ENCODE measurements at places on chromosomes 3 and 15.
A peak's percentile ranks its signal among the peaks of the same experiment; 100 is the strongest.

DNA sequence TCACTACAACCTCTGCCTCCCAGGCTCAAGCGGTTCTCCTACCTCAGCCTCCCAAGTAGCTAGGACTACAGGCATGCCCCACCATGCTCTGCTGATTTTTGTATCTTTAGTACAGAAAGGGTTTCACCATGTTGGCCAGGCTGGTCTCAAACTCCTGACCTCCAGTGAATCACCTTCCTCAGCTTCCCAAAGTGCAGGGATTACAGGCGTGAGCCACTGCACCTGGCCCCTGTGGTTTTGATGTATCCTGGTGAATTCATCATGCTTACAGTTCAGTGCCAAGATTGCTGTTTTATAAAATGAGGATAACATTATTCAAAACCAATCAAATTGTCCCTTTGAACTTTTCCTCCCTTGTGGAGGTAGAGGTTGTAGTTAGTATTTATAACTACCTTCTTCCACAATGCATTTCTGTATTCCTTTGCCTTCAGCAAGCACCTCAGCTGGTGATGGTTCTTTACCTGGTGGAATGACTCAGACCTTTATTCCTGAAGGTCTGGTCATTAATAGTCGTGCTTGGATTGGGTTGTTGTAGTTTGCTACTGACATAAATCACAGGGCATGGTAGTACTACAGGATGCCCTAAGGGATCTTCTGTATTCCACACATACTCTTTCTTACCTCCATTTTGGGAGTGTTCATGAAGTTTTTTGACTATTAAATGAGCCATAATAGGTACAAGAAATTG, 76.9 kb downstream of the UBP1 start:
- DNase-seq, result no peak

DNA sequence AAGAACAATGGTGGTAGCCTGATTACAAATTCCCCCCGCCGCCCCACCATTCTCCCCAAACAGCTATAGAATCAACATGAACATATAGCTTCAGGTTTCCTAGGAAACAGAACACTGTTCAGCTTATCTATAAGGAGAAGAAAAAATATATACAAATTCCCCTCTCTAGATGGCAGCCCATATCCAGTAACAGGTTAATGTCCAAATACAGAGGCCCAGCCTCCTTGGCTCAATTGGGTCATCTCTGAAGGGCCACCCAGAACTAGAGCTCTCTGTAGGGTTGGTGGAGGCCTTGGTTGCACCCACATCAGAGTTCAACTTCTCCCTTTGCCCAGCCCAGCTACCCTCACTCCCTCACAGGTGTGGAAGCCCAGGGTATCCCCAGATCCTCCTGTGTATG, 91.5 kb upstream of the ADAMTS17 start:
- no peak for DNase-seq

- peak; percentile 21 for DNase-seq
Measured at GRCh38 chr3:184155644-184156521, 706 bp downstream of the DVL3 start.

- no peak for DNase-seq
Measured at GRCh38 chr15:67091071-67091979, 25.9 kb downstream of the SMAD3 start.

DNA sequence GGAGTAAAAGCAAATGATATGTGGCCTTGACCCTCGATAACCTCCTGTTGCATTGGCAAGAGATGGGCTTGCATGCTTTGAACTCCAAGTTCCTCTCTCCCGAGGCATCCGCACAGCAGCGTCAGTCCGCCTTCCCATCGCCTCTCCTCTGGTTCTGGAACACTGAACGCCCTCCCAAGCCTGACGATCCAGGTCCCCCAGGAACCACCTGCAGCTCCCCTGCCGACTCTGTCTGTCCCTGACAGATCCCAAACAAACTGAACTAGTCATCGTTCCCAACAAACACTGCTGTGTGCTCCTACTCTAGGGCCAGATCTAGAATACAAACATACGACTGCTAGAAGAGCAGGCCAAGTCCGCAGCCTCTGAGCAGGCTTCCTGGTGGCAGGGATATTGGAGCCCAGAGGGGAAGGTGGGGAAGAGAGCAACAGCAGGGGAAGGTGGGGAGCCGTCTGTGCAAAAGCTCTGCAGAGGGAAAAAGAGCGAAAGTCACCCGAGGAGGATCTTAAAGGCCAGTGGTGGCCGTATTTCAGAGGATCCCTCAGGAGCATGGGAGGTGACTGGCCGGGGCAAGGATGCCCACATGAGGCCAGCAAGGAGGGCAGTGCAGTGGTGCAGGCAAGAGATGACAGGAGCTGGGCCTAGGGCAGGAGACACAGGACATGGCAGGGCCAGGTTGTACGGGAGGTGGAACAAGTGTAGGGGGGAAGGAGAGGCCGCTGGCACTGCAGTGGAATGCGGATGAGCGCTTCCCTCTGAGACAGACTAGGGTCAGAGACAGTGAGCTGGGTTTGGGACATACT, 50.8 kb downstream of the PCSK6 start:
- no peak for DNase-seq

GRCh38 chr3:141735176-141735575, 2.9 kb upstream of the RNF7 start:
- DNase-seq, result no peak

DNA sequence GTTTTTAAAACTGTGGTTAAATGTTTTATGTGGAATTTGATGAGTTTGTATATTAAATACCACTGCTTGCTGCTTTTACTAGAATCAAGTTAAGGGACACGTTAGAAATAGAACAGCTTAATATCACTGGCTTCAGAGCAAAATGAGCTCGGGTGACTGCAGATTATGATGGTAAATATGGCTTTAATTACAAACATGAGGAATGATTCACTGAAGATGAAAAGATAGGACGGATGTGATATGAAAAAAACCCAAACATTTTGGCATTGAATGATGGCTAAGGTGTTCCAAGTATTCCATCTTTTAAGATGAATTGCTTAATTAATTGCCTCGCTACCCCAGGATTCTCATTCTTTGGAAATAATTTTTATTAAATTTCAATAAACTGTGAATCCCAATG, 33.7 kb downstream of the SLC24A1 start:
- no peak for DNase-seq

DNA sequence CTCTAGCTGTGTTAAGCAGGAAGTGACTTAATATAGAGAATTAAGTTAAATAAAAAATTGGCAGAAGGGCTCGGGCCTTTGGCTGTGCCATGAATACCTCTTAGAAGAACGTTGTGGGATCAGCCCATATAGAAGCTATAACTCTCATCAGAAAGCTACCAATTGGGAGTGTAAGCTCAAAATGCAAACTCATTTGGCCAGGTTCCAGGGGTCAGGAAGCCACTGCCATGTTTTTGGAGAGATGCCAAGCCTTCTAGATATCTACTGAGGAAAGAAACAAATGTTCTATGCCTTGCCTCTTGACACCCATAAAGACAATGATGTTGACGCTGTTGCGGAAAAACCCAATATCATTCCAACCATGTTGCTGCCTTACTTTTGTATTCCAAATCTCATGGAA, 475.2 kb upstream of the TGFBR2 start:
- DNase-seq, result no peak

DNA sequence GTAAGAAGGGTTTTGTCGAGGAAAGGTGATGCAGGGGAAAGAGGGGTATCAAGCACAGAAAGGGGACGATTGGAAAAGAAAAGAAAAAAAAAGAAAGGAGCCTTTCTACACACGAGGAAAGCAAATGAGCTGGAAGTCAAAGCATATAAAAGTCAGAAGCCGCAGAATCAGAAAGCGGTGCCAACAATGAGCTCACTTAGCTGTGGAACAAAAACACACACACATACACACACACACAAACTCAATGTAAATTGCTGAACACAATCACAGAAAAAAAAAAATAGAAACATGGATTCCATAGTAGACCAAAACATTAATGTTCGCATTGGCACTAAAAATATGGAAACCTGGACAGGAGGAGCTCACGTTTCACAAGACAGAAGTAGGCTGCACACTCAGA, 63.4 kb upstream of the FEZF2 start:
- no peak for DNase-seq

GRCh38 chr3:86989006-86989405, 1.9 kb downstream of the VGLL3 start:
- no peak for DNase-seq

DNA sequence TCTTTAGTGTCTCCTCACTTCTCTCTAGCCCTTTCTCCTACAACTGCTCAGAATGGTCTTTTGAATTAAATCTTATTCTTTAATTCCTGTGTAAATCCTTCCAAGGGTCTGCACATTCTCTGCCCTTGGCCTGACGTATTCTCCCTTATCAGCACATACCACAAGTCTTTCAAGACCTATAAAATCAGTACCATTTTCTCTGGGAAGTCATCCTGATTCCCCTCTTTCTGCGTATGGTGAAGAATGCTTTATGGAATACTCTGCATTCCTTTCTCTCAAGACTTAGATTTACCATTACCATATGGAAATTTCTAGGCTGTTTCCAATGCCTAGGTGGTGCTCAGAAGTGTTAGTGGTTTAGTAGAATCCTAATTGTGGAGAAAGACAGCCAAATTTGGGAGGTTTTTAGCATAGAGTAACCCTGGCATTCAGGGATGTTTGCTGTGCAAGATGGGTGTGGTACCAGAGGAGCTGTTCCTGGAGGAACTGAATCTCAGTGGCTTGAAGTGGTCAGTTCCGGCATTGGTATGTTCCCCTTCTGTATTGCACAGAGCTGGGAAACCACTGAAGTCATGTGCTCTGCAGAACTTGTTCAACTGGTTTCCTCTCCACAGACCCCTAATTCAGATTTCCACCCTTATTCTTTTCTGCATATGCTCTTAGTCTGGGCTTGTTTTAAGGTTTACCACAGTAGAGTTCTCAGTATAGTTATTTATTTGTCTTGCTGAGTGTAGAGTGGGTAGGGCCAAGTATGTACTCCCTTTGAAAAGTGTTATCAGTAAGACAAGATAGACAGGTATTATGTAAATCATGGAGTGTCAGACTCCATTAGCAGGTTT, 24.5 kb downstream of the IQGAP1 start:
- peak; percentile 57 for DNase-seq

GRCh38 chr3:191085091-191085490, 114.0 kb upstream of the OSTN start:
- DNase-seq, result no peak

- DNase-seq, result no peak
Measured at GRCh38 chr3:185423178-185423577, 60.2 kb downstream of the MAP3K13 start.

DNA sequence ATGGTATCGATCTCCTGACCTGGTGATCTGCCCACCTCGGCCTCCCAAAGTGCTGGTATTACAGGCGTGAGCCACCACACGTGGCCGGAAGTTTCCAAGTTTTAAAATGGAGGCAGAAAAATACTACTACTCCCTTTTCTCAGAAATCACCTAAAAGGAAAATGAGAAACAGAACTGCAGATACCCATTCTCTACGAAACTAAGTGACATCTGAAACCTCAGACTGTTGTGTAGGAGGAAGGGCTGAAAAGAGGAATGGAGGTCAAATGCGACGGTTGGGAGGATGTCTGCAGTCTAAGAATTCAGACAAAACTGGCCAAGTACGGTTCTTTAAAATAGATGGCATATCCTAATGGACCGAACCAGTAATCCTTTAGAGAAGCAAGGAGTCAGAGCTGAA, 24.1 kb downstream of the WDR48 start:
- DNase-seq, result no peak

DNA sequence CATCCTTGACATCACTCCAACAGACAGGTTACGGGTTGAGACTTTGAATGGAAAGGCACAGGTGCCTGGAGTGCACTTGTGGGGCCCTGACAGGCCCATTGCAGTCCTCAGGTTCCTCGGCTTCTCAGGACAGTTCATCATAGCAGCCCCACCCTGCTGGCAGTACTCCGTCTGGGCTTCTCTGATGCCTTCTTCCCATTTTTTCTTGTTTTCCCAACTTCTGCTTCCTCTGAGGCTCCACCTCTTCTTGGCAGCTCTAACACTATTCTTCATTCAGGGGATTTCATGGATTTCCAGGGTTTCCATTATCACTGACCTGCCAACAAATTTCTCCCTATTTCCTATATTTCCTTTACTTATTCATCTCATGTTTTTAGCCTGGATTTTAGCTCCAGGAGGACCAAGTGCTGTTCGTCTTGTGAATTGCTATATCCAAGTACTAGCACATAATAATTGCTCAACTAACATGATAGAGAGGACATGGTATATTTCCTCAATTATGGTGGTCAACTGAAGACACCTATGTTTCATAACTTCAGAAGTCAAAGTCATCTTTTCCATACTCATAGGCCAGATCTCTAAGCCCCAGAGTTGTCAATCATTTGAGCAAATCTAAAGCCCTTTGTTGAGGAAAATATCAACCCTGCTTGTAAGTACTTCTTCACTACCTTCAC, 16.2 kb downstream of the NCEH1 start:
- DNase-seq, result no peak

DNA sequence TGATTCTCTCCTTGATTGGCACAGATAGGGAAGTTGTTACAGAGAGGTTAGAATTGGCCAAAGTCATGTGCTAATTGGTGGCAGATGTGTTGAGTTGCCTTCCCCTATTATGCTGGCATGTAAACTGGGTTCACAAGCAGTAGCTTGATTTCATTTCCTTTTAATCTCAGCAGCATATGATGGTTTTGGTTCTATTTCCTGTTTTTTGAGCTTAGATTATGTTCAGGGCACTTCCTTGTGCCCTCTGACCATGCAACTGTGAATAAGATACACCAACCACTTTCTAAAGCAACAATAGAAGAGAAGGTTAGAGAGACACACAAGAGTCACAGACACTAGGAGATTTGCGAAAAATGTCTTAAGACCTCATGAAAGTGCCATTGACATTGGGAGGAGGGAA, 16.5 kb downstream of the HPS3 start:
- no peak for DNase-seq

GRCh38 chr3:177491296-177492032, 294.2 kb upstream of the TBL1XR1 start:
- DNase-seq, result no peak

DNA sequence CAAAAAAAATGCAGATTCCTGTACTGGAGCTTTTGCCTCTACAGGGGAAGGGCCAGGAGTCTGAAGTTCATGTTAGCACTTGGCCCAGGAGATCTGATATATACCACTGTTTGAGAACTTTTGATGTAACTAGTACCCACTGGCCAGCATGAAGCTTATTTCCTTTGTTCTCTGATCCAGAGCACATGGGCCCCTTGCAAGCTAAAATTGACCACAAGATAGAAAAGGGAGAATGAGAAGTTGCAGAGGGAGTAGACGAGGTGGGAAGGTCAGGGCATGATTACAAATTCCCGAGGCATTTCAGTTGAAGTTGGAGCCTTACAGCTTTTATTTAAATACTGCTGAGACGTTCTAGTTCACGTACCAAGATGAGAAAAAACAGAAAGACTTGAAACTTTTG, 28.2 kb downstream of the TGM4 start:
- no peak for DNase-seq

GRCh38 chr3:187290503-187290902, 1.0 kb downstream of the MASP1 start:
- no peak for DNase-seq

- peak; percentile 48 for DNase-seq
Measured at GRCh38 chr15:89341316-89342005, 6.8 kb upstream of the POLG start.

GRCh38 chr3:126353694-126354321, 3.4 kb downstream of the KLF15 start:
- DNase-seq, result no peak

- no peak for DNase-seq
Measured at GRCh38 chr3:16216373-16216935, 42.0 kb downstream of the GALNT15 start.
